ENCODE measurements at places on chromosomes 11 and 22. TPM values are rescaled to one million over a fixed set of nuclear protein-coding genes. Genes with fewer than 3 reads are reported as not detected.
A peak's percentile ranks its signal among the peaks of the same experiment; 100 is the strongest.

DNA sequence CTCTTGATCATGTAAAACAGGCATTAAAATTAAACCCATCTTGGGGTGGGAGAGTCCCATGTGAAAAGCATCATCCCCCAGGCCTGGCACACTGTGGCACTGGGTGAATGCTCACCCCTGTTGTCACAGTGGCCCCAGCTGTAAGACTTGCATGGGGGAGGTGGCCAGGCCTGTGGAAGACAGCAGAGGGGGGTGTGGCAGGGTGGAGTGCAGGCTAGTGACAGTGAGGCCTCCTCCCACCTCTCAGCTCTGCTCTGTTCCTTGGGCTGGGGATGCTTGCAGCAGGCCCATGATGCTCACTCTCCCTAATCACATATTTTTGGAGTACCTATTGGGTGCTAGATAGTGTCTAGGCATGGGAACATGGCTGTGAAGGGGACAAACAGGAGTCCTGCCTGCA, 10.1 kb upstream of the OSBPL5 start:
- H3K4me1 ChIP-seq = peaks cover 9% of the 10 kb centered on the region
- DNase-seq = no peak
- no peaks in the 10 kb centered on the region for H3K36me3 ChIP-seq
- H3K4me3 ChIP-seq = no peak overlapping the region
- no peak overlapping the region for H3K27ac ChIP-seq
- H3K27me3 ChIP-seq = peaks cover 6% of the 10 kb centered on the region

GRCh38 chr11:6603287-6604080, at the start of the genes ILK and RRP8:
Gene ILK, plus strand, starts transcription at chr11:6603774. Its CDS starts 498 bp downstream, at chr11:6604272.
Gene RRP8, minus strand, starts transcription at chr11:6603616. Its CDS starts 114 bp downstream, at chr11:6603502.
- peak; percentile 92 for DNase-seq
- no peak within 1 kb of the TSS for H3K27ac ChIP-seq
- H3K36me3 ChIP-seq = peaks cover 44% of the 10 kb centered on the region
- no peaks in the 10 kb centered on the region for H3K27me3 ChIP-seq
- no peak within 1 kb of the TSS for H3K4me3 ChIP-seq
- peaks cover 35% of the 10 kb centered on the region for H3K4me1 ChIP-seq

- H3K36me3 ChIP-seq = peaks cover 27% of the 10 kb centered on the region
- no peak overlapping the region for H3K4me3 ChIP-seq
- peaks cover 35% of the 10 kb centered on the region for H3K4me1 ChIP-seq
- H3K27ac ChIP-seq = peak overlapping the region; percentile 9
- DNase-seq = peak; percentile 48
These were observed 138.2 kb upstream of the MTMR2 start for GRCh38 chr11:96062134-96062533.

Gene LRRC51
- 6.9 TPM for total RNA-seq

DNA sequence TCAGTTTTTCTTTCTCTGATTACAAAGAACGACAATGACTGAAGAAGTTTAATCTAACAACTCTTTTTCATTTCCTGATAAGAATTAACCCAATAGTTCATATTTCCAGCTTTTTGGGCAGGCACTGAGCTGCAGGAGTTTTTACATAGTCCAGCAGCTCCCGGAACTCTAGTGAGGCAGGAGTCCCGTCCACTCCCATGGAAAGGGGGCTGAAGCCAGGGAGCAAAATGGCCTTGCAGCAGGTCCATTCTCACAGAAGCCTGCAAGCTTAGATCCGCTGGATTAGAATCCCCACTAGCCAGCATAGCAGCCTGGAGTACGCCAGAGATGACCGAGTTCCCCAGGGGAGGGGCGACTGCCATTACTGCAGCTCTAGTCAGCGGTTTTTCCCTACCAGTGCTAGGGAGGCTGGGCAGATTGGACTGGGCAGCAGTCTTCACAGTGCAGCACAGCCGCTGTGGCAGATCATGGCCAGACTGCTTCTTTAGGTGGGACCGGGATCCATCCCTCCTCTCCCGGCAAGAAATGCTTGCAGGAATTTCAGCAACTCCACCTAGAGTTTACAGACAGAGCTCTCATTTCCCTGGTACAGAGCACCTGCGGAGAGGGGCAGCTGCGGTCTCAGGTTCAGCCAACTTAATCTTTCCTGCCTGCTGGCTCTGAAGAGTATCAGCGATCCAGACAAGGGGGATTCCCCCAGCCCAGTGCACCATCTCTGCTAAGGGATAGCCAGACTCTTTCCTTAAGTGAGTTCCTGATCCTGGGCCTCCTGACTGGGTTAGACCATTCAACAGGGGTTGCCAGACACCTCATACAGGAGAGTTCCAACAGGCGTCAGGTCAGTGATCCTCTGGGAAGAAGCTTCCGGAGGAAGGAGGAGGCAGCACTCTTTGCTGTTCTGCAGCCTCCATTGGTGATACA, 742 bp upstream of the CASP4 start:
- peak overlapping the region; percentile 92 for H3K4me3 ChIP-seq
- no peaks in the 10 kb centered on the region for H3K27me3 ChIP-seq
- H3K36me3 ChIP-seq = peaks cover 42% of the 10 kb centered on the region
- DNase-seq = no peak

DNA sequence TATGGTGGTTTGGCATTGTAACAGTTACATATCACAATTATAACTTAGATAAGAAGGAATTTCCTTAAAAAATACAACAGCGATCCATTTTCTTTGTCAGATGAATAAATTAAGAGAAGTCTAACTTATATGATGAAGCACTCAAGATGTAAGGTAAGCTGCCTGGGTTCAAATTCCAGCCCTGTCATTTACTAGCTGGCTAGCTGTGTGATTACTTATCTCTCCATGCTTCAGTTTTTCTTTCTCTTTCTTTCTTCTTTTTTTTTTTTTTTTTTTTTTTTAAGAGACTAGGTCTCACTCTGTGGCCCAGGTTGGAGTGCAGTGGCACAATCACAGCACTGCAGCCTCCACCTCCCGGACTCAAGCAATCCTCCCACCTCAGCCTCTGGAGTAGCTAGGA, 22.2 kb upstream of the LDHA start:
- H3K4me1 ChIP-seq = no peaks in the 10 kb centered on the region
- no peak overlapping the region for H3K4me3 ChIP-seq
- H3K27me3 ChIP-seq = no peaks in the 10 kb centered on the region
- H3K27ac ChIP-seq = no peak overlapping the region
- DNase-seq = no peak

GRCh38 chr22:22064580-22064979, 82.0 kb upstream of the TOP3B start:
- H3K27me3 ChIP-seq = peaks cover 21% of the 10 kb centered on the region
- H3K27ac ChIP-seq = no peak overlapping the region
- DNase-seq = no peak

Measured in activated CD8-positive, alpha-beta T cell treated with anti-CD3 and anti-CD28 coated beads, Interleukin-2, amount 10 ng/mL, durations not matched to agents 7 days and 5 days (primary cell).